ENCODE measurements at places on chromosomes 6 and 20. TPM values are rescaled to one million over a fixed set of nuclear protein-coding genes. Genes with fewer than 3 reads are reported as not detected.

GRCh38 chr6:139984317-139984716, 609.9 kb upstream of the CITED2 start:
- no peaks in the 10 kb centered on the region for H3K27me3 ChIP-seq
- no peak overlapping the region for H3K27ac ChIP-seq
- no peak for DNase-seq

DNA sequence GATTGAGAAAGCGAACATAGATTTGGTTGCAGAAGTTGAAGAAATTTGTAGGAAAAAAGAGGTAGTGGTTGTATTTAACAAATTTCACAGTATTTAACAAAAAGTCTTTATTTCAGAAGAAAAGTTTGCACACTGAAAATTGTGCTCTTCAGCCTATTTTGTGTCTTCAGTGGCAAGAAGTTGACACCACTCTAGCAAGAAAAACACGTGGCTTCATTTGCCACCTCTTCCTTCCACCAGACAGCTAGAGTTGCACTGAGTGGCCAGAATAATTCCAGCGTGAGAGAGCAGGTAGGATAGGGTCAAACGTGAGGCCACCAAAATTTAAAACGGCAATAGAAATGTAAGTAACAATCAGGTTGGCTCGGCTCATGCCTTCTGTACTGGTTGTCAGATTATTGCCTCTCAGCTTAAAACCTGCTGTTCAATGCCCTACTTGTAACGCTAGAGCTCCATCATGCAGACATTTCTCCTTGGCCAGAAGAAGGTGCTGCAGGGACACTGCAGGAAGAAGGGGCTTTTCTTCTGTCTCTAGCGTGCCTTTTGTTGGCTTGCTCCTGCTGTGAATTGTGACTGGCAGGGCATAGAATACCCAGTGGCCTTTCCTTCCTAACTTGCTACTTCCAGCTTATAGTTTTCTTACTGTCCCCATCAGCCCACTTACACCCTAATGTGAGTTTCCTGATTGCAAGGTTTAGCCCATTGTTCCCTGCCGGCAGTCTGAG, 12.1 kb downstream of the TRAPPC3L start:
- no peak overlapping the region for H3K27ac ChIP-seq
- no peak overlapping the region for H3K4me3 ChIP-seq
- no peak for DNase-seq
- no peaks in the 10 kb centered on the region for H3K36me3 ChIP-seq
- no peaks in the 10 kb centered on the region for H3K27me3 ChIP-seq

GRCh38 chr6:72425003-72425681, 196.7 kb upstream of the KCNQ5 start:
- no peak for DNase-seq
- no peak overlapping the region for H3K4me3 ChIP-seq
- no peak overlapping the region for H3K27ac ChIP-seq
- no peaks in the 10 kb centered on the region for H3K36me3 ChIP-seq
- H3K27me3 ChIP-seq = no peaks in the 10 kb centered on the region

GLP1R gene
- total RNA-seq = 0.06 TPM

GRCh38 chr20:32501709-32502108, 83.4 kb downstream of the NOL4L start:
- H3K4me1 ChIP-seq = peaks cover 11% of the 10 kb centered on the region

DNA sequence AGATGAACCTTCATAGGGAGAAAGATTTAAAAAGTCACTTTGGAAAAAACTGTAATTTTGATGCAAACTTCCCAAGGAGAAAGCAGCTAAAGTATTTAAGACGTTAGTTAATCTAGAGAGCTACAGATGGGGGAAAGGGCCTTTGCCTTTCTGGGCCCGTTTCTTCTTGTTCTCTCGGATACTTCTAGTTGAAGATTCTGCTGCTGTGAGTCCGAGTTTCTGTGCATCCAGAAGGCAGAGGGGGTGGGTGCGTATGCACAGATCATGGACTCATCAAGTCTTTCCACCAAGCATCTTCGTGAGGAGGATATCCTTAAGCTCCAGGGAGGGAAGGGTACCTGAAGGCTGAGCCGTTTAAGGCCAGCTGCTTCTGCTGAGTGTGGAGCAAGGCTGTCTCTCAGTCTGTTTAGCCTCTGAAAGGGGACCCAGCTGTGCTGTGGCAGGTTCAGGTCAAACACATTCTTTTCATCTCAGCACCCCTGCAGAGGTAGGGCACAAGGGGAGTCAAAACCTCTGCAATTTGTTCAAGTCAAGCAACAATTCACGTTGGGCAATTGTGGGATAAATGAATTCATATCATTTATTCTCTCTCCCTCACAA, 4.3 kb downstream of the LAMP5 start:
- no peak overlapping the region for H3K4me3 ChIP-seq
- H3K27me3 ChIP-seq = peaks cover 49% of the 10 kb centered on the region
- no peaks in the 10 kb centered on the region for H3K36me3 ChIP-seq
- H3K27ac ChIP-seq = no peak overlapping the region
- no peaks in the 10 kb centered on the region for H3K4me1 ChIP-seq

DNA sequence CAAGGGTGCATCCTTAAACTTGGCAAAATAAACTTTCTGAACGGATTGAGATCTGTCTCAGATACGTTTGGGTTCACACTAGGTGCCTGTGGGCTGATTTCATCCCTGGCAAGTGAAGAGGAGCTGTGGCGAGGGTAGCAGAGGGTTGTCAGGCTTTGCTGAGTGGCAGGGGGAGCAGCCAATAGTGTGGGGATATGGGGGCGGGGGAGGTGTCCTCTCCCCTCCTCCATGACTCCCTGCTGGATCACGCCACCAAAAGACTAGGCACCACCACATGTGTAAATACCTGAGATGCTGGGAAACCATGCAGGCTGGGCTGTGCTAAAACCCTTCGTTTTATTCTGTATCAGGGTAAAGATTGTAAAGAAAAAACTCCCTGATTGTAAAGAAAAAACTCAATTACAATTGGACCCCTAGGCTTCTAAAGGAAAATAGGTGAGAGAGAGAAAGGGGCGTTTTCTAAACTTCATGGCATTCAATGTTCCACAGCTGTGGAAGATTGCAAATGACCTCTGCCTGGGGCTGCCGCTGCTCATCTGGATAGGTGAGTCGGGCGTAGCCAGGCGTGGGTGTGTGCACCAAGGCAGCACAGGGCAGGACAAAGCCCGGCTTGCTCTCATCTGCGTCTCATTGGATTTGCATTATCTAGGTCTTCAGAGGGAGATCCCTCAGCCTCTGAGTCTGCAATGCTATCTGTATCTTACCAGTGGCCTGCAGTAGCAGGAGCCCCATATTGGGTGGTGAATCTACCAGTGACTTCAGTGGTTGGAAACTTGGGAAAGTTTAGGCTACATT, 26.9 kb upstream of the ADTRP start:
- DNase-seq = no peak
- no peaks in the 10 kb centered on the region for H3K27me3 ChIP-seq
- no peak overlapping the region for H3K27ac ChIP-seq
- H3K4me1 ChIP-seq = peaks cover 16% of the 10 kb centered on the region

CD24 gene
- 3.8 TPM for total RNA-seq

DNA sequence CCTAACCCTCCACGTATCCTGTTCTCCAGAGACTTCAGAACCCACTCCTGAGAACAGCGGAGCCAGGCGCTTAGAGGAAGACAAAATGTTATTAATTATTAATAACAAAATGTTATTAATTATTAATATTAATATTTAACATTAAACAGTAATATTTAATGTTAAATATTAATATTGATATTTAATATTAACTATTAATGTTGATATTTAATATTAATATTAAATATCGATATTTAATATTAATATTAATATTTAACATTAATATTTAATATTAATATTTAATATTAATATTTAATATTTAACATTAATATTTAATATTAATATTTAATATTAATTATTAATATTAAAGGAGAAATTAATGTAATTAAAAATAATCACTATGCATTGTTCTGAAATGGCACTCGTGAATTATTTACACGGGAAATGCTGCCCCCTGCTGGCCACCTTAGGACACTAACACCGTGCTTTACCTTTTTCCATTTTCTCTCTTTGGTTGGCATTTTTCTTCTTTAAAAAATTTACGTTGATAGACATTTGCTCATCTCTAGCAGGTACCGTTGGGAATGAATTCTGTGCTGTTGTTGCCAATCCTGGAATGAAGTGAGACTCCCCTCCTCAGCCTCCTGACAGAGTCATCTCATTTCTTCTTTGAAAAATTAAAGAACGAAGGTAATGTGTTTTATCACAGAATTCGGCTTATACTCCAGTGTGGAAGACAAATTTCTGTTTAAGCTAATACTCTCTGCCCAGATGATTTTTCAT, 7.5 kb upstream of the GGTLC1 start:
- no peaks in the 10 kb centered on the region for H3K36me3 ChIP-seq
- no peaks in the 10 kb centered on the region for H3K4me1 ChIP-seq
- no peak overlapping the region for H3K4me3 ChIP-seq

GRCh38 chr20:57711311-57711712, 1.5 kb upstream of the PMEPA1 start:
- H3K36me3 ChIP-seq = no peaks in the 10 kb centered on the region
- no peak for DNase-seq
- H3K27me3 ChIP-seq = no peaks in the 10 kb centered on the region

CLIC5 gene
- total RNA-seq = 0.94 TPM

MDFI gene
- 15.3 TPM for total RNA-seq

LY6G5C gene
- total RNA-seq = 2.5 TPM

DNA sequence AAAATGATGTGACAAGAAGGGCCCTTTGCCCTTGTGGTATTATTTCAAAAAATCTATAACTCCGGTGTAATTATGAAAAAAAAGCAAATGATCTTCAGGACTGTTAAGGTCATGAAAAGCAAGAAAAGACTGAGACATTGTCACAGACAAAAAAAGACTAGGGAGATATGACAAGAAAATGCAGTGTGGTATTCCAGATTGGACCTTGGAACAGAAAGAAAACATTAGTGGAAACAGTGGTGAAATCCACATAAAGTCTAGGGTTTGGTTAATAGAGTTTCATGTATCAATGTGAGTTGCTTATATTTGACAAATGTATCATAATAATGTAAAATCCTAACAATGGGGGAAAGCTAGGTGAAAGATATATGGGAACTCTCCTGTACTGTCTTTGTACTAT, 26.8 kb upstream of the SLC17A3 start:
- H3K4me3 ChIP-seq = no peak overlapping the region
- no peak overlapping the region for H3K27ac ChIP-seq
- H3K27me3 ChIP-seq = peaks cover 6% of the 10 kb centered on the region
- DNase-seq = no peak
- no peaks in the 10 kb centered on the region for H3K36me3 ChIP-seq
- no peaks in the 10 kb centered on the region for H3K4me1 ChIP-seq

DNA sequence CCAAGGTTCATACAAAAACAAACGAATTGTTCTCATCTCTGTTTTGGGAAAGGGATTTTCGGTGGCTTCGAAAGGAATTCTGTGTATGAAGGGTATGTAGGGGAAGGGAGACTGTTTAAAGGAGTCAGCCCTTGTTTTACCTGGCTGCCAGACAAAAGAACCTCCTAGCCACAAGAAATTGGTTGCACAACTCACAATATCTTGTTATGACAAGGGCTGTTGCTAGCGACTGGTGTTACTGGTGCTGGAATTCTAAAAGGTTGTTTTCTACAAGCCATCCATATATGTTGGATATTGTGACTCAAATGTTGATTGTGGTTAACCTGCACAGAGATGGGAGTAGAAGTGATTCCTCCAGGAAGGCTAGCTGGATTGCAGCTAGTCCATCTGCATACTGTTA, 34.6 kb upstream of the CITED2 start:
- no peaks in the 10 kb centered on the region for H3K4me1 ChIP-seq
- H3K27me3 ChIP-seq = no peaks in the 10 kb centered on the region
- DNase-seq = no peak
- H3K27ac ChIP-seq = no peak overlapping the region
- H3K4me3 ChIP-seq = no peak overlapping the region
- no peaks in the 10 kb centered on the region for H3K36me3 ChIP-seq

- no peaks in the 10 kb centered on the region for H3K36me3 ChIP-seq
- no peaks in the 10 kb centered on the region for H3K27me3 ChIP-seq
- no peak for DNase-seq
- peaks cover 6% of the 10 kb centered on the region for H3K4me1 ChIP-seq
- H3K27ac ChIP-seq = no peak overlapping the region
These were observed 246.5 kb downstream of the HAO1 start for GRCh38 chr20:7693761-7694160.

SGK2 gene
- not detected for total RNA-seq

SEMG1 gene
- total RNA-seq = not detected

MOXD1 gene
- total RNA-seq = 54.0 TPM

- no peaks in the 10 kb centered on the region for H3K27me3 ChIP-seq
- H3K4me3 ChIP-seq = no peak overlapping the region
- H3K27ac ChIP-seq = no peak overlapping the region
- no peaks in the 10 kb centered on the region for H3K4me1 ChIP-seq
- DNase-seq = no peak
These were observed 35.4 kb downstream of the FBXO9 start for GRCh38 chr6:53100561-53100960.

DNA sequence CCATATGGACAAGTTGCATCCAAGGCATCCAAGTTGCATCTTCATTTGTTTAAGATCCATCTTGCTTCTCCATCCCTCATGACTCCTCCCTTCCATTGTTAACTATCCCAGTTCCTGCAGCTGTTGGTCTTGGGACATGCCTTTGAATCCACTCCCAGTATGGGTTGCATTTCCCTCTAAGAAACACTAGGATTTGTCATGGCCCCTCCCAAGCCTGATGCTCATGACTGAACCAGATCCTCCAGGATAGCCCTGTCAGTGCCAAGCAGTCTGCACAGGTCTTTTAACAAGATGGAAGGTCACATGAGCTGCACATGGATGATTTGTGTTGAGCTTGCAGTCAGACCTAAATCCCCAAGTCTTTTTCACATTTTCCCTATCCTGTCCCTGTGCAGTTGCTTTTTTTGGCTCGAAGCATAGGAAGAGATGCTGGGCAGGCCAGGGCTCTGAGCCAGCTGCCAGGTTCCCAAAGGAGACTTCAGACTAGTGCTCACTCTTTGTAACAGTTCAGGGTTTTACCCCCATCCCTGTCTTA, 4.2 kb downstream of the PPP2R5D start:
- no peak overlapping the region for H3K27ac ChIP-seq
- H3K36me3 ChIP-seq = peaks cover 12% of the 10 kb centered on the region
- DNase-seq = no peak
- peaks cover 23% of the 10 kb centered on the region for H3K4me1 ChIP-seq

DNA sequence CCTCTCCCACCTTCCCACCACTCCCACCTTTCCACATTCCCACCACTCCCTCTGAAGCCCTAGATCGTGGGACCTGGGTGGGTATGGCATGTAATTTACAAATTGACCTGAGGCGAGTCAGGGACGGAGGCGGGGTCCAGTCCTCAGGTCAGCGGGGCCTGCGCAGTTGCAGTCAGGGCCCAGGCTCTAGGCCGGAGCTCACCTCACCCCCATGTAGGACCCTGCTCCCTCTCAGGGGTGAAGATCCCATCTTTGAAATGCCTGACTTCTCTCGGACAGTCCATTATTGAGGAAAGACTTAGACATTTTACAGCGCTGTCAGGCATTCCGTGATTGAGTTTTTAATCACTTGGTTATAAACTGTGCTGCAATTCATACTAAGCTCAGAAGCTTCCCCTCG, 10.5 kb downstream of the THBS2 start:
- no peak overlapping the region for H3K4me3 ChIP-seq
- peaks cover 7% of the 10 kb centered on the region for H3K4me1 ChIP-seq
- no peak for DNase-seq
- peaks cover 5% of the 10 kb centered on the region for H3K36me3 ChIP-seq
- H3K27me3 ChIP-seq = no peaks in the 10 kb centered on the region

All from adrenal gland (tissue), 19 donors.